Trophoblast cell (in vitro differentiated cells and primary cell): ENCODE measurements at places on chromosomes 16 and 17.

DNA sequence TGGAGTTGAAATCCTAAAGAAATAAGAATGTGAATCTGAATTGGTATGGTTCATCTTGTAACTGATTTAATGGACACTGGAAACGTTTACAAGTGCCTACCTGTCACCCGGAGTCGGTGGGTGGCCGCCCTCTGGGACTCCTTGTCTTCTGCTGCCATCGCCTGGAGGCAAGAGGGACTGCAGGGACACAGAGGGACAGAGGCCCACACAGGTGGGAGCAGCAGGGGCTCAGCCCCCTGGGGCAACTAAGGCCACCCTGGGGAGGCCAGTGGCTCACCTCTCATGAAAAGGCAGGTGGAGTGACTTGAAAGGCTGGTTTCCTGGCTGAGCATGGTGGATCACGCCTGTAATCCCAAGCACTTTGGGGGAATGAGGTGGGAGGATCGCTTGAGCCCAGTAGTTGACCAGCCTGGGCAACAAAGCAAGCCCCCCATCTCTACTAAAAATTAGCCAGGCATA is 23.2 kb downstream of the TMEM92 start:
- H3K36me3 ChIP-seq, result no peaks in the 10 kb centered on the region
- no peaks in the 10 kb centered on the region for H3K27me3 ChIP-seq
- peak; percentile 40 for DNase-seq
- no peaks in the 10 kb centered on the region for H3K4me1 ChIP-seq
- no peak overlapping the region for H3K27ac ChIP-seq
- H3K4me3 ChIP-seq, result no peak overlapping the region

GRCh38 chr16:85313526-85314301 is 201.4 kb upstream of the CIBAR2 start:
- H3K27me3 ChIP-seq, result no peaks in the 10 kb centered on the region
- no peak overlapping the region for H3K27ac ChIP-seq
- H3K36me3 ChIP-seq, result no peaks in the 10 kb centered on the region
- no peak for DNase-seq
- no peak overlapping the region for H3K4me3 ChIP-seq

DNA sequence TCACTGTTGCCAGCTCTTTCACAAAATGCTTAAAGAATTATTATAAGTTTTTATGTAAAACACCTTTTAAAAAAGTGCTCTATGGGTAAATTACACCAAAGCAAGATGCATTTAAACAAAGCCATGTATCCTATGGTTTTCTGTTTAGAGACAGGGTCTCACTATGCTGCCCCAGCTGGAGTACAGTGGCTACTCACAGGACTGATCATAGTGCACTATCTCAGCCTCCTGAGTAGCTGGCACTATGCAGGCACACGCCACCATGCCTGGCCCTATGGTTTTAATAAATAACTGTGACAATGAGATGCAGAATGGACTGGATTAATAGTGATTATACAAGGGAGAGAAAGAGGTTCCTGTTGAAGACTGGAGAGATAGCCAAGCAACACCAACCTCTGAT is 40.2 kb downstream of the SPOP start:
- no peaks in the 10 kb centered on the region for H3K27me3 ChIP-seq
- no peak overlapping the region for H3K27ac ChIP-seq

- H3K4me3 ChIP-seq, result no peak overlapping the region
- peaks cover 7% of the 10 kb centered on the region for H3K4me1 ChIP-seq
- H3K27me3 ChIP-seq, result no peaks in the 10 kb centered on the region
- no peak overlapping the region for H3K27ac ChIP-seq
Measured at GRCh38 chr16:4637501-4638166, 13.0 kb downstream of the MGRN1 start.

DNA sequence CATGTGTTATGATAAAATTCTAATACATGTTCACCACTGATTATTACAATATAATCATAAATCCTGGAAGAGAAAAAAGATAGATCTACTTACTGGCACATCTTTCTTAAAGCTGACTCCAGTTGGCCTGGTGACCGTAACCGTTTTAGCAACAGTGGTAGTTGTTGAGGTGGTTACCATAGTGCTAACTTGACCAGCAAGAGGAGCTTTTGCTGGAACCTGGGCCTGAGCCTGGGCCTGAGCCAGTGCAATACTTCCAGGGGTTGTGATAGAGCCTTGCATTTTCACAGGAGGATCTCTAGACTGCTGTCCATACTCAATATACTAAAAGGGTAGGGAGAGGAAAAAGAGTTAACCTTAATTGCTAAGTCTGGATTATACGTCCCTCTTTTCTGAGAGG is 36.2 kb downstream of the SETD6 start:
- no peak for DNase-seq
- H3K4me3 ChIP-seq, result no peak overlapping the region
- peaks cover 12% of the 10 kb centered on the region for H3K36me3 ChIP-seq
- no peak overlapping the region for H3K27ac ChIP-seq

GRCh38 chr16:630815-631405 is at the start of gene WFIKKN1:
WFIKKN1 (plus strand) TSS chr16:630985; CDS start chr16:631254, 269 bp downstream.
- peaks cover 48% of the 10 kb centered on the region for H3K4me1 ChIP-seq
- H3K36me3 ChIP-seq, result peaks cover 52% of the 10 kb centered on the region
- no peak for DNase-seq
- peak within 1 kb of the TSS; percentile 65 for H3K4me3 ChIP-seq
- peak within 1 kb of the TSS; percentile 99 for H3K27ac ChIP-seq

- DNase-seq, result no peak
- H3K4me1 ChIP-seq, result peaks cover 3% of the 10 kb centered on the region
- H3K4me3 ChIP-seq, result peak overlapping the region; percentile 20
- no peaks in the 10 kb centered on the region for H3K27me3 ChIP-seq
- peaks cover 14% of the 10 kb centered on the region for H3K36me3 ChIP-seq
- H3K27ac ChIP-seq, result no peak overlapping the region
Measured at GRCh38 chr17:1733759-1734158, 8.9 kb upstream of the SERPINF2 start.

DNA sequence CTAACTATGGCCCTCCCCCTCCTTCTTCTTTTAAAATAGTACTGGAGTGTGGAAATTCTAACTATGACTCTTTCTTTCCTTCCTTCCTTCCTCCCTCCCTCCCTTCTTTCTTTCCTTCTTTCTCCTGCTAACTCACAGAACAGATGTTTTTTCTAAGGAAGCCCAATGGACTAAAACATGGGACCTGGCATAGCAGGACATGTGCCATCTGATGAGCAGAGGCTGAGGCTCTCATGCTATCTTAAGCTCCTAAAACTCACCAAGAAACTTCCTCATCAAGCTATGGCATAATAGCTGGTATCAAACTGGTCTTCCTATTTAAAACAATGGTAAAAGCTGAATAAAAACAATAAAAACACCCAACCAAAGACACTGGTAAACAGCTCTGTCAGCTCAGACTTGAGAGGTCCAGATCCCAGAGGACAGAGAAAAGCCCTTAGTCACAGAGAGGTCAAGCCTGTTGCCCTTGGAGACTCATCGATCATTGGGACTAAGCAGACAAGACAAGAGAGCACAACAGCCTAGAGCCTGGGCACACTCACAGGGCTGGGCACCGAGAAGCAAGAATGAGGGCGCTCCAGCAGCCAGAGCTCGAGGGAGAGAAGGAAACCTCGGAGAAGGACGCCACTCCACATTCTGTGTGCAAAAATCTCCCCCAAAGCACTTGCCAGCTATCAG is 27.6 kb downstream of the SLC38A10 start:
- H3K27ac ChIP-seq, result no peak overlapping the region
- no peak for DNase-seq
- H3K4me3 ChIP-seq, result no peak overlapping the region

DNA sequence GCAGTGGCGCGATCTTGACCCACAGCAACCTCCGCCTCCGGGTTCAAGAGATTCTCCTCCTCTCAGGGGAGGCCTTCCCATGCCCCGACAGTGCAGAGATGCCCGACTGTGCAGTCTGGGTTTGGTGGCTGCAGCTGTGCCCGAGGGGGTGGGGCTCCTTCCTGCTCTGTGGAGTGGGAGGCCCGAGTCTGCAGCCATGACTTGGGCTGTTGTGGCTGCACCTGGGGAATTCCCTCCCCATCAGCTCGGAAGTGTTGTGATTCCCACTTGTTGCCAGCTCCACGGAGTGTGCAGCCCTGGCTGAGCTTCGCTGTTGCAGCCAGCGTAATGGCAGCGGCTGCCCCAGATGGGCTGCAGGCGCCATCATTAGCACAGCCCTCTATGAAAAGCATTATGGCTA is 66.4 kb upstream of the SMIM36 start:
- no peaks in the 10 kb centered on the region for H3K27me3 ChIP-seq
- H3K4me3 ChIP-seq, result no peak overlapping the region
- no peaks in the 10 kb centered on the region for H3K36me3 ChIP-seq
- DNase-seq, result no peak
- H3K4me1 ChIP-seq, result no peaks in the 10 kb centered on the region

GRCh38 chr17:59650642-59651041 is 30.9 kb downstream of the CLTC start:
- DNase-seq, result no peak
- peaks cover 35% of the 10 kb centered on the region for H3K36me3 ChIP-seq
- no peak overlapping the region for H3K4me3 ChIP-seq
- H3K27ac ChIP-seq, result no peak overlapping the region
- H3K27me3 ChIP-seq, result no peaks in the 10 kb centered on the region
